ENCODE measurements at places on chromosomes 1 and 21. TPM values are rescaled to one million over a fixed set of nuclear protein-coding genes. Genes with fewer than 3 reads are reported as not detected.

DNA sequence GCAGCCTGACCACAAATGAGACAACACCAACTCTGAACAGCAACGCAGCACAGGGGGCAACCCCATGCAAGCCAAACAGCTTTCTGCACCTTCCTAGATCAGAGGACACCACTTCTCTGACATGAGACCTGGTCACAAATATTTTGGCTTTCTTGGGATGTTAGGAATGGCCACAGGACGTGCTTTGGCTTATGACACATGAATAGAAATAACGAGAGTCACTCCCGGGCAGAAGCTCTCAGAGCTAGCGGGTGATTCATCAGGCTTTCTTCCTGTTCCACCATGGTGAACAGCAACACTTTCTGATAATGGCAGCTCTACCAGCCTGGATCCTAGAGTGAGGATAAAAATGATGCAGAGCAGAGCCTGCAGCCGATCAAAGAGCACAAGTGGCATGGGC is 39.4 kb downstream of the PAFAH2 start:
- DNase-seq, result no peak

DNA sequence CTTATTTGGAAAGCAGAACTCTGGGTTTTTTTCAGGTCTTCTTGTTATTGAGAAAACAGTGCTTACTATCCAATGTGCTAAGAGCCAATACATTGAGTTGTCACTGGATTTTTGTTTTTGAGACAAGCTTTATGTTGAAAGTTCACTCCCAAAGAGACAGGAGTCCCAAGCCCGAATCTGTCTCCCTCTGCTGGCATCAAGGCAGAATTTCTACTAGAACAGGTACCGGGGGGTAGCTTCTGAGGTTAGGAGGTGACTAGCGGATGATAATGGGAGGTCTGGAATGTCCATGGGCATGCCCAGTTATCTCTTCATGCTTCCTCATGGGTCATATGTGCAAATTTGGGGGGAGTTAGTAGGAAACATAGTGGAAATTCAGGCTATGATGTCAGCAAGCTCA is 25.1 kb downstream of the ZNF124 start:
- DNase-seq, result no peak

DNA sequence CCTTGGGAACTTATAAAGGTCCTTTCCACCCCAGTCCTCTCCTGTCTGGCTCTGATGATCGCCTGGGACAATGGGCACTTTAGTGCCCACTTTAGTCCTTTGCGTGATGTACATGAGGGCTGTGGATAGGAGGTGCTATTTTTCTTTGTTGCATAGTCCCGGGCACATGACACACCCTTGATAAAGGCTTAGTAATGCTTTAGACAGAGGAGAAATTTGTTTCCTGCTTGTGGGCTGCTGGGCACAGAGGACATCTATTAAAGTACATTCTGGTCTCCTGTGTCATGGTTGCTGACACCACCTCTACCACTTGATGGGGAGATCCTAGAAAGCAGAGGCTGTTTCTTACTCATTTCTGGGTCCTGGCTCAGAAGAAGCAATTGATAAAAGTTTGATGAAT is 5.4 kb upstream of the KNCN start:
- no peak for DNase-seq

Gene GREM2
- total RNA-seq, result 0.16 TPM

DNA sequence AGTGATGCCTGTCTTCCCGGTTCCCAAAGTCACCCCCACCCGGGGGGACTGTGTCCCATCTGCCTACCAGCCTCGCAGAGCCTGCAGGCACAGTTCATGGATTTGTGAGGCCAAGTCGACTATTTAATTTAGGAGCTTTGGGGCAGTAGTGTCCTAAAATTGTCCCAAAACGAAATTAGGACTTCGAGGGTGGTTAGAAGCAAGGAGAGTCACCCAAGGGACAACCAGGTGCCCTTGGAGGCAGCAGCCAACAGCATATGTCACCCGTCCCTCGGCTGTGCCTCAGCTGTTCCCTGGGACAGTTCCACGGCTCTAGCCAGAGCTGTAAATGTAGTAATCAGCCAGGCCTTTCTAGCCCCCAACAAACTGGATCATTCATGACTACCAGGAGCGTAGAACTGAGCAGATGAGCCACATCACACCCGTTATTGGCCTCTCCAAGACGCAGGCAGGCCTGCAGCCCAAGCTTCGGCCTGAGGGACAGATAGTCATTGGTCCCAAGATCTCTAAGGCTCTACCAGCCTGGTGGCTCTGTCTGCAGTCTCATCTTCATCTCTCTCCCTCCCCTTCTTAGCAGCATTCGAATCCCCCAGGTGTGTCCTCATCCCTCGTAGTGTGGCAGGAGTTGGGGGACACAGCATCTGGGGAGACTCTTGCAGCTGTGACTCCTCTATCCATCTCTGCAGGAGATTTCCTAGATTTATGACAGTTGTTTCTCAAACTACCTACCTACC is 2.9 kb downstream of the PAX7 start:
- no peak for DNase-seq

All from CD4-positive, alpha-beta T cell (primary cell).